ENCODE measurements at places on chromosomes 13 and 19.

- DNase-seq: no peak
Measured at GRCh38 chr13:75151081-75151643, 330.8 kb downstream of the TBC1D4 start.

GRCh38 chr13:107900775-107901174 is 314.6 kb downstream of the LIG4 start:
- DNase-seq: no peak

- DNase-seq: no peak
Measured at GRCh38 chr19:35177377-35178274, 23.1 kb downstream of the FXYD5 start.

GRCh38 chr13:34290661-34291060 is 472.7 kb downstream of the RFC3 start:
- no peak for DNase-seq

- DNase-seq: no peak
Measured at GRCh38 chr13:76472916-76473315, 413.3 kb downstream of the KCTD12 start.

DNA sequence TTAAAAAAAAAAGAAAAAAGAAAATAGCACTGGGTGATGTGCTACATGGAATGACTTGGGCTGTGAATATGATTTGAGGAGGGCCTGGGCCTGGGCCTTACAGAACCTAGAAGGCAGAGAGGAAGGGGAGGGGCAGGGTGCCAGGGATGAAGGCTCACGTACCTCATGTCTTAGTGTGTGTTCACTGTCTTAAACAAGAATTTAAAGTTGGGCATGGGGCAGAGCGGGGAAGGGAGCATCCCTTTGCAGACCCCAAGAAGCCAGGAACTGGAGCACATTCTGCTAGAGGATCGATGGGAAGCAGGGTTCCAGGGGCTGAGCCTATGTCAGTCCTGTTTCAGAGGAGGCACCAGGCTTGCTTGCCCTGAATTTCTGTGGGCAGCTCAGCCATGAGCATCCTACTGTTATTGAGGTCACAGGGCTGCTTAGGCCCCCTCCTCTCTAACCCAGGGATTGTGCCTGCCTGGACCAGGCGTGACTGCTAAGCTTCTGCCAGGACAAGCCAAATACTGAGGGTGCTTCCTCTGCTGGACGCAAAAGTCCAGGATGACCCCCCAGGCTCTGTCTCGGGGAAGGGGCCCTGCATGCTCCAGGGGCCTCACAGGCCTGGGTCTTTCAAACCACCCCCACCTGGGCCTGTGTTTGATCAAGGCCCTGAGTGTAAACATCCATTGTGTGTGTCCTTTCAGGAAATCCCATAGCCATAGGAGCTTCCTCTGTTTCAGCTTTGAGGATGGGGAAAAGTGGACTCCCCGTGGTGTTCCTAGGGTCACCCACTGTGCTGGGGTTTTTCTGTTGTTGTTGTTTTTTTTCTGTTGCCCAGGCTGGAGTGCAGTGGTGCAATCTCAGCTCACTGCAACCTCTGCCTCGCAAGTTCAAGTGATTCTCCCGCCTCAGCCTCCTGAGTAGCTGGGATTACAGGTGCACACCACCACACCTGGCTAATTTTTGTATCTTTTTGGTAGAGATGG is 4.8 kb downstream of the LSR start:
- peak; percentile 70 for DNase-seq

- no peak for DNase-seq
Measured at GRCh38 chr13:20404488-20405222, 121.0 kb downstream of the CRYL1 start.

DNA sequence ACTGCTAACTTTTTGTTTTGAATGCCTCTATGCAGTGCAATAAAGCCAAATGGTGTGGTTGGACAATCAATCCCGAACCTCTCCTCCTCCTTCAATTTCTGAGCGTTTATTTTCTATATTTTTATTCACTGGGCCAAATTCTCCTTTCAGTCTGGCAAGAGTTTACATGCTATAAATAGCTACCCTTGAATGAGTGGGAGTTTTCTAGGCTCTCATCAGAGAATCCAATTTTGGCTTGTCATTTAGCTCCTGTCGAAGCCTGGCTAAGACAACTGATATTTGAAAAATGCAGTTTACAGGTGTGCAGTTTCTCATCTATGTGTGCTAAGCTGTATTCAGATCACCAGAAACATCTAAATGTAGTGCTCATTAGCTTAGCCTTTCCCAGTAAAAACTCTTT is 61.8 kb downstream of the OLFM4 start:
- no peak for DNase-seq

DNA sequence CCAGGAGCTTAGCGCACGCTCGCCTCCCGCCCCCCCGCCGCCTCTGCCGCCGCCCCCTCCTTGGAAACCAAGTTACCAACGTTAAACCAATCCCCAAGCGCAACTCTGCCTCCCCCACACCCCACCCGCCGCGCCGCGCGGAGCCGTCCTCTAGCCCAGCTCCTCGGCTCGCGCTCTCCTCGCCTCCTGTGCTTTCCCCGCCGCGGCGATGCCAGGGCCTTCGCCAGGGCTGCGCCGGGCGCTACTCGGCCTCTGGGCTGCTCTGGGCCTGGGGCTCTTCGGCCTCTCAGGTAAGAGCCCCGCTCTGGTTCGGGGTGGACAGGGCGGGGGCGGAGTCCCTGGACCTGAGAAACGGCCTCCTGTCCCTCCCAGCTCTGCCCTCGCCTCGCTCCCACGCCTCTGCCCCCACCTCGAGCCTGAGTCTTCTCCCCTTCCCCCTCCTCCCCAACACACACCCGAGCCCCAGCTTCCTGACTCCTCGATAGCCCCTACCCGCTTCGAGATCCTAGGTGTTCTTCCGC is at the start of gene ICAM5:
Gene ICAM5, plus strand, starts transcription at position 117 of the 521 bp plus-strand sequence. Its CDS starts 92 bp downstream, at position 209.
- DNase-seq: peak; percentile 84

DNA sequence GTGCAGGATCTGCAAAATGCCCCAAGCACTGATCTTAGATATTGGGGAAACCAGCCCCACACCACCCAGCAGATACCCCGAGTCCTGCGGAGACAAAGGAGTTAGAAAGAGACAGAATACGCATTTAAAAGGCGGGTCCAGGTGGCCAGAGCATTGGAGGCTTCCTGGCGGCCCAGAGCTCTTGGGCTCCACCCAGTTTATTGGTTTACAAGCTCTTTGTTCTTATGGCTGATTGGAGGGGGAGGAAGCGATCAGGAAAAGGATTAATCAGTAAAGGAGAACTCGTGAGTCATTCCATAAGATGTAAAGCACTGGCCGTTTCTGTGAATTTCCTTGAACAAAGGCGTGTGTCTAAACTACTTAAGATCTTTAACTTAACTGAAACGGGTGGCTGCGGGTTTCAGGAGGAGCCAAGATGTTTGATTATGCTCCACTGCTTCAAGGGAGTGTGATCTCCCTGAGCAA is 926 bp downstream of the ZNF587 start:
- DNase-seq: peak; percentile 26

DNA sequence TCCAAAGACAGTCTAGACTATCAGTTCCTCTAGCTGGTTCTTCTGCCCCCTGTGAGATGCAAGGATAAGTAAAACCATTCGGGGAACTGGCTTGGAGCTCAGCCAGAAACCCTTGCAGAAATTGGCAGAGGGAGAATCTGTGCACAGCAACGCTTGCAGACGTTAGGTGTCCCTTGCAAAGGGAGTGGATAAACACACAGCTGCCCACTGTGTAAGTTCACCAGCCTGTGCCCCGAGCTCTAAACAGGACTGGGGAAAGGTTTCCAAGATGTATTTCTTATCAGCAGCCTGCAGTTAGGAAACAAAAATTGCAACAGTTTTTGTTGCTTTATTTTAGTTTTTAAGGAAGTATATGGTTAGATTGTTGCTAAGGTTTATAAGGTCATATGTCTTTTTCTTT is 19.0 kb upstream of the ADGRE1 start:
- DNase-seq: no peak

DNA sequence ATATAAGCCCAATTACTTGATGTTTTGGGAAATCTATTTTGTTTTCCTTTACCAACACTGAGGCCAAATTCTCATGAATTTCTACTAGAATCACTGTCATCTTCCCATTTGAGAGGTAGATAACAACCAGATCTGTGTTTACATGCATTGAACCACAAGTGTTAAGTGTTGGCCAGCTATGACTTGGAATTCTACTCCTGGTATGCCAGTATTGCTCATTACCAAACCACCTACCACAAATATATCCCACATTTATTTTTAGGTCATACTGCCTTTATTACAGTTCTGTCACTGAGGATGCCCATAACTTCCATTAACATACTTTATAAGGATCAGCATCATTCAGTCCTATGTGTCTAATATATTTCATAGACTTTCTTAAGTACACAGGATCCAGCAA is 328.9 kb downstream of the DIAPH3 start:
- DNase-seq: no peak

- DNase-seq: no peak
Measured at GRCh38 chr19:29668746-29669609, 3.7 kb downstream of the PLEKHF1 start.

DNA sequence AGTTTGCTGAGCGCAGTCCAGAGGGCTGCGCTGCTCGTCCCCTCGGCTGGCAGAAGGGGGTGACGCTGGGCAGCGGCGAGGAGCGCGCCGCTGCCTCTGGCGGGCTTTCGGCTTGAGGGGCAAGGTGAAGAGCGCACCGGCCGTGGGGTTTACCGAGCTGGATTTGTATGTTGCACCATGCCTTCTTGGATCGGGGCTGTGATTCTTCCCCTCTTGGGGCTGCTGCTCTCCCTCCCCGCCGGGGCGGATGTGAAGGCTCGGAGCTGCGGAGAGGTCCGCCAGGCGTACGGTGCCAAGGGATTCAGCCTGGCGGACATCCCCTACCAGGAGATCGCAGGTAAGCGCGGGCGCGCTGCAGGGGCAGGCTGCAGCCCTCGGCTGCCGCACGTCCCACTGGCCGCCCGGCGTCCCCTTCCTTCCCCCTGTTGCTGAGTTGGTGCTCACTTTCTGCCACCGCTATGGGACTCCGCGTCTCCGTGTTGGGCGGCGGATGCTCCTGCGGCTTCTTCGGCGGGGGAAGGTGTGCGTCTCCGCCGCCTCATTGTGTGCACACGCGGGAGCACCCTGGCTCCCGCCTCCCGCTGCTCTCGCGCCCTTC is 772 bp downstream of the GPC6 start:
- peak; percentile 94 for DNase-seq

DNA sequence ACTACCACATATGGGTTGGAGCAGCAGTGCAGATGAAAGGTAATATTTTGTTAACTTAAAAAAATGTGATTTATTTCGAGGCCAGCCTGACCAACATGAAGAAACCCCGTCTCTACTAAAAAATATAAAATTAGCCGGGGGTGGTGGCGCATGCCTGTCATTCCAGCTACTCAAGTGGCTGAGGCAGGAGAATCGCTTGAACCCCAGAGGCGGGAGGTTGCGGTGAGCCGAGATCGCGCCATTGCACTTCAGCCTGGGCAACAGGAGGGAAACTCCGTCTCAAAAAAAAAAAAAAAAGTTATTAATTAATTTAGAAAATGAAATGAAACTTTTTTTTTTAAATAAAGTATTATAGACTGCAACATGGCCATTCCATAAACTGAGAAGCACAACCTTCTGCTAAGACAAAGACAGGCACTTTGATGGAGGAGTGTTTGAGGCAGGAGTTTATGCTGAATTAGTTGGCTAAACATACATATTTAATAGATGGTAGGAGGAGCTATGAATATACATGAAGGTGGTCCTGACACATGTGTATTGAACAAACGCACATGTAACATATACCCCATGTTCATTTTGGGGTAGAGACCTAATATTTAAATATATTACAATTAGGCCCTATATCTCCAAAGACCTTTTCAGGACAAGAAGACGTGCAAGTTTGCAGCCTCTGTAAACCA is 1485.3 kb upstream of the MIR17HG start:
- no peak for DNase-seq

DNA sequence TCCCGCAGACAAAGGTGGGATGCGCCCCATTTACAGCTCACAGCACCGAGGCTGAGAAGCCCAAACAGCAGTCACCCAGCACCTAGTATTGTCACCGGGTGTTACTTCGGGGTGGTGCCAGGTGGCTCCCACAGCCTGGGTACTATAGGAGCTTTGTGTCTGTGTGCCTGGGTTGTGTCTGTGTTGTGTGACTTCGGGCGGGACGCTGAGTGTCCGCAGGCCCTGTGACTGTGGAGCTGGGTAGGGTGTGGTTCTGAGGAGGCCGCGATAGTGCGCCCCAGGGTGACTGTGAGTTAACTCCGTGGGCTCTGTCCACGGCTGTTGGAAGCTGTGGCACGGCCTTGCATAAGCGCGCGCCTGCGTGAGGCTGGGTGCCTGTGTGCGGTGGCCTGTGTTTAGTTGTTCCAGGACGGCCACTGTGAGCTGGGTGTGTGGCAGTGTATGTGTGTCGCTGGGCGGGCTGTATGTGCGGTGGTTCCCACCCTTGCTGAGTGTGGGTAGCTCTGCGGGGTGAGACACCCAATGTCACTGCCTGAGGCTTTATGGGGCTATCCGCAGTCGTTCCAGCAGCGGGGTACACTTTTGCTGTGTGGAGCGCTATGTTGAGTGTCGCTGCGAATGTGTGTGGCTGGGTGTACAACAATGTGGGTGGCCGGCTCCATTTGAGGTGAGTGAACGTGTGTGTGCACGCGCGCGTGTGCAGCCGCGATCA is 559 bp upstream of the SSBP4 start:
- peak; percentile 78 for DNase-seq

GRCh38 chr19:19444681-19445155 is 39.2 kb downstream of the GATAD2A start:
- no peak for DNase-seq

GRCh38 chr19:5063873-5064645 is 95.1 kb downstream of the KDM4B start:
- no peak for DNase-seq

DNA sequence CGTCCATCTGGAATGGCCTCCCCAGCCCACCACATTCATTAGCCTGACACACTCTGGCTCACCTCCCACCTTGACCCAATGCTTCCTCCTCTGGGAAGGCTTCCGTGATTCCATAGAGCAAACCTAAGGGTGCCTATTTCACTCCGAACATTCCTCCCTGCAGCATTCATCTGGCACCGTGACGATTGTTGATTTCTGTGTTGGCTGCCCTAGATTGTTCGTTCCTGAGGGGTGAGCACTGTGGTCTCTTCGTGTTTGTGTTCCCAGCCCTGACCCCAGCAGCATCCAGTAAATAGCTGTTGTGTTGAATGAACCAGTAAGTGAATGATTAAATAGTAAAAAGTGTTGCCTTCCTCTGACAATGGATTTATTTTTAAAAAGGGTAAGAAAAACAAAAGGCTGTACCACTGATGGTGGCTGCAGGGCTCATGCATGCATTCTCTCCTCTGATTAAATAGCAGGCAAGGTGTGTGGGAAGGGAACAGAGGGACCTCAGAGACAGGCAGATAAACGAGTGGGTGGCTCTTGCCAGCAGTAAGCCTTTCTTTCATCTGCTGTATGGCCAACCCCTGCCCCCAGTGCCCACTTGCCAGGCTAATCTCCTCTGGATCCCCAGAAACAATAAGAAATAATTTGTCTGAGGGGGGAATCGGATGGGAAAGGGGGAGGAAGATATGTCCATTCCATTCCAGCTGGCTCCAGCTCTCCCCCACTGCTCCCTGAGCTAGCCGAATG is 48.4 kb upstream of the CACNA1A start:
- DNase-seq: no peak

All from NCI-H69 (cell line).